ENCODE measurements at places on chromosomes 7 and 10.

DNA sequence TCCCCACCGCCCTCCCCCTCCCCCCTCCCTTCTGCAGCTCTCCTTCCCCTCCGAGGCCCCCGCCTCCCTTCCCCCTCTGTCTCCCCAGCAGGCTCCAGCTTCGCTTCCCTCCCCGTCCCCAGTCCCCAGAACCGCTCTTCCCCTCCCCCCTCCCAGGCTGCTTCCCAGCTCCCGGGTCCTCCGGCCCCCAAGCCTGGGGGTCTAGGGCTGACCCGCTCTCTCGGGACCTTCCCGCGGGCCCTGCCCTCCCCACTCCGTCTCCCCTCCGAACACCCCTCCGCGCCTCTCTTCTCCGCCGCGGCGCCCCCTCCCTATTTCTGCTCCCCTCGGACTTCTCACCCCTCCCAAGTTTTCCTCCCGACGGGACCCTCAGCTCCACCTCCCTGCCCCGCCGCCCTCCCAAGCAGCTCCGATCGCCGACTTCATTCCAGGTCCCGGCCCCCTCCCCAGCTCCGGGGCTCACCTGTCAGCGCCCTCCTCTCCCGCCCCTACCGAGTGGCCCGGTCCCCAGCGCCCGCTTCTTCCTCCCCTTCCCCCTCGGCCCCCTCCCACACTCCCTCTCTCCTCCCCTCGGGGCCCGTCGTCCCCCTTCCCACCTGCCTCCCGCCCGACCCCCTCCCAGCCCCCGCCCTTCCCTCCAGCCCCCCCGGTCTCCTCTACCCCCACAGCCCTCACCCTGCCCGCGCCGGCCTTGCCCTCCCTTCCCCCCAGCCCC, 990 bp downstream of the ZNF467 start:
- no peak for DNase-seq

GRCh38 chr10:132595854-132596253, 58.3 kb downstream of the INPP5A start:
- no peak for DNase-seq

DNA sequence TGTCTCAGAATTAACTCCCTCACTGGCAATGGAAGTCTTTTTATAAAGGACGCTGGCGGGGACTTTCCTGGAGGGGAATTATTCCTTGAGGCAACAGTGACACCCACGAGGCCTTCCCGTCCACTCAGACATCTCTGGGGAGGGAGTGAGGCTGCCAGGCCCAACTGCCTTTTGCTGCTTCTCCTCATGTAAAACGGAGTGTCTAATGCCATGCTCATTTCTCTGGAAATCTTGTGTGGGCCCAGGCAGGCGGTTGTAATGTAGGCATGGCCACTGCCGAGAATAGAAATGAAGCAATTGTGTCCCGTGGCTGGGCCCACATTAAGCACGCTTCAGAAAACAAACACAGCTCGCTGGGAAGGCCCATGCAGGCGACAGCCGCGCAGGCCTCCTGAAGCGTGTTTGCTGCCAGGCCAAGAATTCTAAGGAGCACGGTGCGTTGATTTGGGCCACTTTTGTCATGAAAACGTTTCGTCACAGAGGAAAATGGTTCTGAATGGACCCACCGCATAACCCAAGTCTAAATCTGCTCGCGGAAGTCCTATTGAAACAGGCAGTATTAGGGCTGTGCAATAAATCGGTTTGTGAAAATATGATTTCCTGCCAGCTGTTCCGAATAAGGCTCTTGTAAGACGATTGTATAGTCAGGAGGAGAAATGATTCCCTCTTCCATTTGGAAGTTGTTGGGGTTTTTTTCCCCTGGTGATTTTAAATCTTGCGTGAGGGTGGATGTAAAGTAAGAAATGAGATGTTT, 104.2 kb upstream of the CHST15 start:
- DNase-seq: no peak

DNA sequence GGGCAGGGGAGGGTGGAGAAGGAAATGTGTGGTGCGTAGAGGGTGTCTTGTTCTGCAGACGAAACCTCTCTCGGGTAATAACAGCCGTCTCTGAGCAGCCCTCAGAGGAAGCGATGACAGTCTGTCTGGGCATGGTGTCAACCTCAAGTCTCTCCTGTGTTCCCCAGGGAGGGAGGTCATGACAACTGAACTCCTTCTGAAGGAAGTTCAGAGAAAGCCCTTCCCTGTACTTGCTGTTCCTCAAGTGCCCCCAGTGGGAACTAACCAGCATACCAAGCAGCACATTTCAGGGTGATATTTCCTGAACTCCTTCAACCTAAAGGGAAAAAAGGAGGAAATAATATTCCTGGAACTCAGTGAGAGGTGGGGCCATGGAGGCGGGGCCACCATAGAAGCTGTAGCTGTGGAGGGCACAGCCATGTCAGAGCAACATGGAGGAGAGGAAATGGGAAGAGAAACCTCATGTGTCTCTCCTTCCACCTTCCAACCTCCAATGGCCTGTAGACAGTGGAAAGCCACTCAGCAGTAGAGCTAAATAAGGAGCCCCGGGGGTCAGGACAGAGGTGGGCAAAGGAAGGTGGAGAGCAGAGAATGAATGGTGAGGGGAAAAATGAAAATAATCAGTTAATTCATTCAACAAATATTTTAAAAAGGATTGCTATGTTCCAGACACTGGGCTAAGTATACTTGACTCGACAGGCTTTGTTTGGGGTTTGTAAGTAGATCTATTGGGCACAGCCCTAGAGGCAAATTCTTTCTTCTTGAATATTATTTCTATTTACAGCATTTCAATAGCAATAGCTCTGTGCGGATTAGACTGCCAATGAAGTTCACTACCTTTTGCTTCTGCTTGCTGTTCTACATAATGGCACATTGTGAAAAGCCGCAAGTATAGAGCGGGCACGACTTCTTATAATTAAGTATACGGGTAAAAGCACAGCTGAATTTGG, 61.0 kb upstream of the AOAH start:
- no peak for DNase-seq

DNA sequence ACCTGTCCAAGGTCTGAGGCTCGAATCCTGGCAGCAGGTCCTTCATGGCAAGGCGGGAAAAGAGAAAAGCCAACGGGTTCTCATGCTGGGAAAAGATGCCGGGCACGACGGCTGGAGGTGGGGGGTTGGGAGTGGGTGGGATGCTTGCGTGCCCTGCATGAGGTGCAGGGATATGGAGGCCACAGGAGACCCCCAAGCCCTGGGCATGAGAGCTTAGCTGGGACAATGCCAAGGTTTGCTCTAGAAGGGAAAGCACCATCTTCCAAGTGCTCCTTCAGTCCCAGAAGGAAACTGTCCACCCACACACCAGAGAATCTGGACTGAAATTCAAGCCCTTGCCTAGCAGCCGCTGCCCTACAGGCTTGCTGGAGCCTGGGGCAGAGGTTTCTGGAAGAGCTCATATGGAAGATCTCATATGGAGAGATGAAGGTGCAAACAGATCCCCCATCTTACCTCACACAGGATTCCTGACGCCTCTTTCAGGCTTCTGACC, 64.3 kb downstream of the ZRANB1 start:
- no peak for DNase-seq

- DNase-seq: no peak
These were observed 49.6 kb downstream of the ADARB2 start for GRCh38 chr10:1687623-1688150.

DNA sequence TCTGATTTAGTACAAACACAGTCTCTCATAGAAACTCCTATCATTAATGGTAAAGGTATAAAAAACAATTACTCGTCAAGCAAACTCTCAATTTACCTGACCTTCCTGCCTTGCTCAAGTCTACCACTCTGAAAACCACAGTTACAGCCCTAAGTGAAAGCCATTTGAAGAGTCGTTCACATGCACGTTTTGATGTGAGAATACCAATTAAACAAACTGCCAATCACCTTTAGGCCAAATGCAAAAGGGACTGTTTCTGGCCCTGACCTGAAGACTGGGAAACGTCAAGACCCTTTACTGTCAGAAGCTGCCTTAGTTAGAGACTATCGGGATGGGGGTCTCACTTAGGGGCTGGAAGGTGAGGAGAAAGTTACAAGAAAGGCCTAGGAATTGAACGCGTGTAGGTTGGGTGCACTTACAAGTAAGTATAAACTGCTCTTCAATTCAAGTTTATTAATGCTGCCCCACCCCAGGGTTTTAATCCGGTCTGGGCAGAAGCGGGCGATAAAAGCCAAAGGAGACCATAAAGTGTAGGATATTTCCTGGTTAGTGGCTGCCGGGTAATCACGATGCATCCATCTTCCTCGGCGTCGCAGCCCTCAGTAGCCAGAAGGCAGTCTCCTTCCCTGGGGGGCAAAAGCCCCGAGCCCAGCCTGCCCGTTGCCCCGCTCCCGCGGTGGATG, 935 bp downstream of the TM9SF3 start:
- no peak for DNase-seq

GRCh38 chr10:63227207-63227895, 94.2 kb downstream of the NRBF2 start:
- no peak for DNase-seq

GRCh38 chr7:95046494-95047240, 139.3 kb downstream of the PPP1R9A start:
- DNase-seq: no peak

- no peak for DNase-seq
These were observed 31.5 kb downstream of the UNC5B start for GRCh38 chr10:71243756-71244395.

DNA sequence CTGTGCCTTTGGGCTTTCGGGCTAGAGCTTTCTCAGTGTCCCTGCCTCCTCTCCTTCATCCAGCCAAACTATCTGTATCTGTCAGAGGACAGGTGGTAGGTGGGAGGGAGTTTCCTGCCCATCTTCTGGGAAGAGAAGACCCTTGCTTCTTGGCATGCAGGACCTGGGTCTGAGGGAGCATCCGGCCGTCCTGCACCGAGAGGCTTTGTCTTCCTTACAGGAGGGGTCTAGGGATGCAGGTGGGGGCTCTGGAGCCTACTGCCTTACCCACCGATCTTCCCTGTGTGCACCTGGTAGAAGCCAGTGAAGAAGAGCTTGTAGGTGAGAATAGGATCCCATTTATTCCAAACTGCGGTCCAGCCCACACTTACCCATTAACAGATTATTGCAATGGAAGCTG, 5.8 kb upstream of the KLF6 start:
- no peak for DNase-seq

GRCh38 chr7:84786073-84786472, 400.8 kb downstream of the SEMA3D start:
- DNase-seq: no peak

GRCh38 chr7:8998762-8999161, 565.4 kb downstream of the NXPH1 start:
- no peak for DNase-seq

GRCh38 chr10:125128397-125129075, 31.8 kb downstream of the CTBP2 start:
- DNase-seq: no peak

GRCh38 chr7:159114096-159114495, 30.6 kb downstream of the VIPR2 start:
- no peak for DNase-seq

DNA sequence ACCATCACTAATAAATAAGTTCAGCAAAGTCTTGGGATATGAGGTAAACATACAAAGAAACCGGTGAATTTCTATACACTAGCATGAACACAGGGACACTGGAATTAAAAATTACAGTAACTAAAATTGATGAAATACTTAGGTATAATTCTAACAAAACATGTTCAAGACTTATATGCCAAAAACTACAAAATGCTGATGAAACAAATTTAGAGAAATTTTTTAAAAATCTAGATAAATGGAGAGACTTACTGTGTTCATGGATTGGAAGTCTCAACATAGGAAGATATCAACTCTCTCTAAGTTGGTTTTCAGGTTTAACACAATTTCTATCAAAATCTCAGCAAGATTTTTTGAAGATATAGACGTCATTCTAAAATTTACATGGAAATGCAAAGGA, 128.8 kb upstream of the RET start:
- DNase-seq: no peak

GRCh38 chr7:120521761-120522737, 249.1 kb downstream of the KCND2 start:
- DNase-seq: no peak

DNA sequence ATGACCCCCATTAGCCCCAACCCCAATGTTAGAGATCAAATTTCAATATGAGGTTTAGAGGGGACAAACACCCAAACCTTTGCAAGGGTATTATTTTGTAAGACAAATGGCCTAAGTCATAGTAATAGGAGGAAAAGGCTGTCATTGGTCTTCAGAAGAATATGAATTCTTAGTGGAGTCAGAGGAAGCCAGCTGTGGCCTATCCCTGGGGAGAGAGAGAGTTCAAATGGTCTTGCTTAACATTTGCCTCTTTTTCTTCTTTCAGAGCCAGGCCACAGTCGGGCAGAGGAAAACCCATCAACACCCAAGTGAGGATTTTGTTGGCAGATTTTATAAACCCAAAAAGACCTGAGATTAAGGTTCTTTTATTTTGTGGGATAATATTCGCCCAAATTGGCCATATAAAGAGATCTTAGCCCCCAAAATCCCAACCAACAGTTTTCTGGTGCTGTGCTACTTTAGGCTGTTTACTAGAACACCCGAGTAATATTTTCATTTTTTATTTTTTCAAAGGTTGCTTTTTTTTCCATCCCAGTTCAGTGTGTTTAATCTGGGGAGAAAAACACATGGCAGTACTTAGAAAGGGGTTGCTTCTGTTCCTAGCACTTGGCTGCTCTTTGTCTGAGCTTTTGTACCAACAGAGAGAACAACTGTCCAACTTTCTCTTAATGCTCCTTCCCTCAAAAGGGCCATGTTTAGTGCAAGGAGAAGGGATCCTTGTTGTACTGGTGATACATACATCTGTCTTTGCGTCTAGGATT, 26.8 kb upstream of the ARMC3 start:
- no peak for DNase-seq

DNA sequence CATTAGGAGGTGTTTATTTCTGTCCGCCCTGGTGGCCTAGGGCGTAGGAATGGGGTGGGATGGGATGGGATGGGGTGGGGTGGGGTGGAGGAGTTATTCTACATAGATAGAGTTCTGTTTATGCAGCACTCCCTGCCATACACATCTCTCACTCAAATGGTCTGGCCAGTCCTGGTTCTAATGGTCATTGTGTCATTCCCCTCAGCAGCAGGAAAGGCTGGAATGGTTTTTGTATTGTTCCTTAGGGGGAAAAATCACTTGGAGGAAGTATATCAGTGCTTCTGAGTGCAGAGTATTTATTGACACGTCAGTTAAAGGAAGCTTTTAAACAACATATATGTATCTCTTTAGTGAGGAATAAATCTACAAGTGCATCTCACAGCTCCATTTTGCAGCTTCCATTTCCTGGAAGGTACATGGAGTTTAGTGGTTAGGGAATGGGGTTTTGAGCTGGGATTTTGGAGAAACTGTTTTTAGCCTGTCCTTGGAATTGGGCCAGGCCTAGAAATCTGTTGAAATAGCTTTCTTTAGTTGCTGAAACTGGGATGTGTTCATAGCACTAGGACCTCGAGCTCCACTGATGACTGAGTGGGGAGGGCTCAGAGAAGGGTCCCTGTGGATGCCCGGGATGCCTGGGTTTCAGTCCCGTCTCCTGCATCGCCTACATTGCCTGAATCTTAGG, 8.3 kb downstream of the TSPAN14 start:
- no peak for DNase-seq

Data from activated CD4-positive, CD25-positive, alpha-beta regulatory T cell (primary cell).